ENCODE measurements at places on chromosomes 13 and 19.
A peak's percentile ranks its signal among the peaks of the same experiment; 100 is the strongest.

GRCh38 chr13:50550151-50550550 is 293.3 kb downstream of the DLEU7 start:
- DNase-seq: no peak

DNA sequence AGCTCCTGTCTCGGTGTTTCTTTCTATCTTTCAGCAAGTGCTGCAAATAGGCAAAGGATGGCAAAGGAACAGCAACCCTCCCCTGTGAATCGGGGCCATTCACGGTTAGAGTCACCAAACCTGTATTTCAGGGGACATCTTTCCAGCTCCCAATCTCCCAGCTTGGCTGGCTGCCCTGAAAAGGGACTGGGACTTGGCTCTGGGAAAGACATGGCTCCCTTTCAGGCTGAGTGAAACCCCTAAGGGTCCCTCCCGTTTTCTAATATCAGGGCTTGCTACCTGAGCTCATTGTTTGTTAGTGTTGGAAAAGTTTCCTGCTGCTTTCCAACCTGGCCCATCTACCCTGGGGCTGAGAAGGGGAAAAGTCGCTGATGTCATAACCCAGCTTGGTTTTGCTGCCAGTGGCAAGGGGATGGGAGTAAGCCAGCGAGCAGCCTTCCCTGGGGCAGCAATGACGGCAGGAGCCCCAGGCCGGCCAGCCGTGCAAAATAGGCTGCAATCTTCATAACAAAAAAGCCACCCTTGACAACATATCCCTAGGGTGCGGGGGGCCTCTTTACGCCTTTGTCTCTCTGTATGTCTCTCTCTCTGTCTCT is 29.9 kb downstream of the SERP2 start:
- no peak for DNase-seq

DNA sequence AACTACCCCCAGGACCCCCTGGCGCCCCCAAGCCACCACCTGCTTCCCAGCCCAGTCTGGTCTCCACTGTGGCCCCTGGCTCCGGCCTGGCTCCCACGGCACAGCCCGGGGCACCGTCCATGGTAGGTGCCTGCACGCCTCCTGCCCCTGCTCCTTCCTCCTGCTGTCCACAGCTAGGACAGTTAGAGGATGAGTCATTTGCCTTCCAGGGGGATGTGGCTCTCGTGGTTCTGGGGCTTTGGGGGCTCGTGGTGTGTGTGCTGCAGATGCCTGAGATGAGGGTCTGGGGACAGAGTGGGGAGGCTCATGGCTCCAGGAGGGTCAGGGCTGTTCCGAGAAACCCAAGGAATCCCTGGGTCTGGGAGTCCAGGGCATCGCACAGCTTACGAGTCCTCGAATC is 12.7 kb downstream of the MED25 start:
- DNase-seq: no peak

DNA sequence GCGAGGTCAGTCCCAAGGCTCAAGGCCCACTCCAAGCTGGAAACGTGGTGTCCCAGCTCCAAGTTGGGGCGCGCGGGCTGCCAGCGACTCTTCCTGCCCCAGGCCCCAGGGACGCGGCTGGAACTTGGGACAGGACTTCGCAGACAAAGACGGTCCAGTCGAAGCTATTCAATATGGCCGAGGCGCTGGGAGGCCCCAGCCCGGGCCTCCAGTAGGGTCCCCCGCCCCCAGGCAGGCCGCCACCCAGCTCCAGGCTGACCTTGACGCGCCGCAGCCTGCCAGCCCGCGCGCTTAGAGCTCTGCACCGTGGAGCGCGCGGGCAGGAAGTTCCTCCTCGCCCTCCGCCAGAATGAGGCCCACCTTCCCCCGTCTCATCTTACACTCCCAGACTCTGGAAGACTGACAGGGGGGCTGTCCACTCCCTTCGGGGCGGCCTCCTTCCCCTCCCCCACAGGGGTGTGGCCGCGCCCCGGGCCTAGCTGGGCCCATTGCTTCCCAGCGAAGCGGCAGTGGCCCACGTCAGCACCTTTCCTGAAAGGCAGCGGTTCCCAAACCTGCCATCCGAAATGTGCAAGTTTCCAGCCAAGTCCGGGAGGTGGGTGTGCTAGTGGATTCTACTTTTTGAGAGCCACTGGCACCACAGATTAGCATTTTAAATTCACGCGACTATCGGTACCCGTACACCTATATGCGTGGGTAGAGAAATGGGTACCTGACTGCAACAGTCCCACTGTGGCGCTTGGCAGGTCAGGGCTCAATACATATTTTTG is at the start of gene CCDC8:
Gene CCDC8 (minus strand): TSS at position 303 of the 770 bp plus-strand sequence. CDS start 754 bp downstream, outside the sequence.
- DNase-seq: peak; percentile 46

DNA sequence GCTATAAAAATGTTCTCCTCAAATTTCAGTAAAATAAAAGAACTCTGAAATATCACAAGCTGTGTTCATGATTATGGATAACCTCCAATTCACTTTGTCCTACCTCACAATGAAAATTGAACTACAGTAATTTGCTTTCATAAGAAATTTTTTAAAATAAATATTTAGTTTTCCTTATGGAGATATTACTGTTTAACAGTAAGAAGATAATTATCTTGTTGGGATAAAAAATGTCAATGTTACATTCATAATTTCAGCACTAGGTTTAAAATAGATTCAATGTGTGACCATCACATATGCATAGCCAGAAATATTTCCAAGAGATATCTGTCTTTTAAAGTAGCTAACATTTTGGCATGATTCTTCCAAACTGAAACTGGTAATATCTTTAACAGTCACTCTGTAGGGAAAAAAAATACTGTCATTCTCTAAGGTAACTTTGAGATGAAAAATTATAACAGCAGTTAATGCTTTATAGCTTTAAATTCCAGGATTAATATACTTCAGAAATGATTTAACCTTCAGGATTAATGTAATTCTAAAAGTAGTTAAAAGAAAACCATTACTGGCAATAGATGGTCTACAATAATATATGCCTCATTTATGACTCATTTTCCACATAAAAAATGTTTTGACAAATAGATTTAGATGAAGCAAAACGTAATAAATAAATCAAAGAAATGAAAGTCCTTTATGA is 91.3 kb downstream of the SPRY2 start:
- DNase-seq: no peak

- no peak for DNase-seq
Observed at GRCh38 chr19:15810335-15810734, 5.1 kb downstream of the OR10H1 start.

DNA sequence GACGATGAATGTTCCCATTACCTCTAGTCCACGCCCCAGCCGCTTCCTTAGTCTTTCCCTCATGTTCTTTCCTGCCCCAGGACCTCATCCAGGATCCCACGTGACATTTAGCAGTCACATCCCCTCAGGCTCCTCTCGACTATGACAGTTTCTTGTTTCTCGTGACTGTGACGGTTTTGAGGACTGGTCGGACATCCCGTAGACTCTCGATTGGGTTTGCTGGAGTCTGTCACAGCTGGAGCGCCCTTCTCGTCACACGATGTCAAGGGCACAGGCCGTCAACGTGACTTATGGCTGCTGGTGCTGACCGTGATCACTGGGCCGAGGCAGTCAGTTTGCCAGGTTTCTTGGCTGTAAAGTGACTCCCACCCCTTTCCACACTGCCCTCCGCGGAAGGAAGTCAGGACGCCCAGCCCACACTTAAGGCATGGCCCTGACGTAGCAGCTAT is 22.8 kb downstream of the ELAVL1 start:
- DNase-seq: no peak

- no peak for DNase-seq
Observed at GRCh38 chr13:22372261-22372660, 701.4 kb downstream of the FGF9 start.

GRCh38 chr19:29546583-29547190 is 20.9 kb downstream of the VSTM2B start:
- no peak for DNase-seq

DNA sequence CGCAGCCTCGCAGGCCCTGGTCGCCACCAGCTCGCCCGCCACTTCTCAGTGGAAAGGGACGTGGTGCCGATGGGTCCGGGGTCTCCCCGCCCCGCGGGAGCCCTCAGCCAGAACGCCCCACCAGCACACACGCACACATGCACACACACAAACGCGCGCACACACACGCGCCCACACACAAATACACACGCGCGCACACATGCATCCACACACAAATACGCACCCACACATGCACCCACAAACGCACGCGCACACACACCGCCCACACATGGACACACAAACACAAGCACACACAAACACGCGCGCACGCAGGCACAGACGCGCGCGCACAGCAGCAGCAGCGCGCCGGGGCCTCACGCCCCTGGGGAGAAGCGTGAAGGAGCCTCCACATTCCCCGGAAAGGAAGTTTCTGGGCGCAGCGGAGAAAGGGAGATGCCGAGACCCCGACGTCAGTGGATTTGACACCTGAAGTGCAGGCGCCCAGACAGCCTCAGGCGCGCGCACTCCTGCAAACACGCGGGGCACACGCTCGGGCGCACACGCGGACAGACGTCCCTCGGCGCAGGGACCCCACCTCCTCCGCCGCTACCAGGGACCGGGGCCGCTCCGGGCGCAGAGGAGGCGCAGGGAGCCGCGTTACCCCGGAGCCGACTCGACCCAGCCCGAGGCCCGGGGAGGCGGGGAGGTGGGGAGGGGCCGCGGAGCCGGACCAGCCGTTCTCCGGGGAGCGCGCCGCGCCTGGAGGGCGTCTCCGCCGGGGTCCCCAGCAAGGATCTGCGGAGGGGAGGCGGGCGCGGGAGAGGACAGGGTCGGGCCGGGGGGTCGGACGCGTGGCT is 622 bp downstream of the RASA3 start:
- DNase-seq: no peak

Measured in AG20443 (cell line).